ENCODE measurements at places on chromosomes 1 and 21.

DNA sequence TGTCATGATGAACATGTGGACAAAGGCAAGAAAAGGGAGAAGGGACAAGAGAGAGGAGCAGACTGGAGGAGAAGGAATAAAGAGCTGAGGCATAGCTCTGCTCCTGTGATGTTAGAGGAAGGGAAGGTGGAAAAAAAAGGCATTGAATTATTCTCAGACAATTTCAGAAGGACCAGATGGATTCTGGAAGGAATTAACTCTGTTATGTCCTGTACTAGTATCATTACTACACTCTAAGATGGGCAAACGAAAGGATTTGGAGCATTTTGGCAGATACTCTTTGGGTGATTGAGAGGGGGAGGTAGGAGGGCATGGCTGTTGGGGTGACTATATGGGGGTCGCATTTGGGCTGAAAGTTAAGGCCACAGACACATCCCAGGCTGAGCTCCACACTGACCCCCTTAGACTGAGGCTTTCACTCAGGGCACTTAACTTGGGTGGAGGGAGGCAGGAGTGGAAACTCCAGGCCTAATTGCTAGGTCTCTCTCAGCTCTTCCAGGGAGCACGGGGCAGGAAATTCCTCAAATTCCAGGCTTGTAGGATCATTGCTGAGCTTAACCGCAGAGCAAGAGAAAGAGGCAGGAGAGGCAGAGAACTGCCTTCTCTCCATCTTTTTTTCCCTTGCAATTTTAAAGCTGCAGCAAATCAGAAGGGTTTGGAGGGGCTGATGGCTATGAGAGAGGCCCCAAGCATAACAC, 25.9 kb downstream of the KIRREL1 start:
- no peak overlapping the region for H3K4me3 ChIP-seq
- no peaks in the 10 kb centered on the region for H3K36me3 ChIP-seq
- H3K4me1 ChIP-seq = no peaks in the 10 kb centered on the region
- H3K27me3 ChIP-seq = no peaks in the 10 kb centered on the region
- no peak overlapping the region for H3K27ac ChIP-seq

GRCh38 chr1:43711049-43711448, 3.7 kb downstream of the ST3GAL3 start:
- H3K4me3 ChIP-seq = no peak overlapping the region
- no peak for DNase-seq
- H3K4me1 ChIP-seq = peaks cover 24% of the 10 kb centered on the region
- no peaks in the 10 kb centered on the region for H3K27me3 ChIP-seq

GRCh38 chr1:110519125-110519810, at the start of gene KCNA10:
TSS of gene KCNA10 (minus strand) at chr1:110519175. CDS start at chr1:110518787, 388 bp downstream.
- H3K4me3 ChIP-seq = no peak within 1 kb of the TSS
- no peak within 1 kb of the TSS for H3K27ac ChIP-seq
- no peak for DNase-seq
- peaks cover 4% of the 10 kb centered on the region for H3K27me3 ChIP-seq

DNA sequence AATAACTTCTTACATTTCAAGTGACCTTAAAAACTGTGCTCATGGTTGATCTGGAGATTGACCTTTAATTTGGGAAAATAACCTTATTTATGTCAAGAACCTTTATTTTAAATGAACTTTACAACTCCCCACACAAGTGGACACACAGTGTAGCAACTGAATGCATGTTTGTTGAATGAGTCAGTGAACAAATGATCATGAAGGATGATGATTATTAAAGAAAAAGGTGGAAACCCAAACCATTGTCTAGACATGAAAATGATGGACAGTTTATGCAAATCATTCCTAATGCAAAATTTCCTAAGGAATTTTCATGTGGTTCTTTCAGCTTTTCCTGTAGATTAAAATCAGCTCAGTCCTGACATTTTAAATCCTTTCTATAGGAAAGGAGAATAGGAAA, 439.8 kb upstream of the RUNX1 start:
- no peak overlapping the region for H3K4me3 ChIP-seq
- peaks cover 9% of the 10 kb centered on the region for H3K4me1 ChIP-seq
- H3K36me3 ChIP-seq = no peaks in the 10 kb centered on the region
- DNase-seq = no peak

DNA sequence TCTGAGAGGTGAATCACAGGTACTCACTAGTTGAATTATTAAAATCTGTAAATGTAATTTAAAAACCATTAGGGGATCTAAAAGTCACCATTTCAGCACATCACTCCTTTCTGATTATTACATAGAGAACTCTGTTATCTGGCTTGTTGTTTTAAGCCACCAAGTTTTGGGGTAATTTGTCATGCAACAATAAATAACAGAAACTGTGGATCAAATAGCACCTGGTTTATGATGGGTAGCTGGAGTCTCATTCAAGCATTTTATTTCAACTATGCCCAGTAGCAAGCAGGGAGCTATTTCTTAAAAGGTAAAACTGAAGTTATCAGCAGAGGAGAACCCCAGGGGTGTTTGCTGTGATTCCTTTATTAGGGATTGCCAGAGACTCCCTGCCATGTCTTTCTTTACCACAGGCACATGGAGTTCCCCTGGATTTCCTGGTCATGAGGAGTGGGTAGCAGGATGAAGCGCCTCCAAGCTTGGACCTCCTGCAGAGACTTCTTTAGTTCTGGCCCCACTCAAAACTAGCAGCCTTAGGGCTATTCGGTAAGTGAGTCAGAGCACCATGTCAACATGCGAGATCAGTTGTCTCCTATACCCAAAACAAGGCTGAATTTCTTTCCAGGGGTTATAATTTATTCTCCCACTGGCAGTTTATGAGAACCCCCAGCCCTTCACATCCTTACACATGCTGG, 179.2 kb downstream of the GIPC2 start:
- no peaks in the 10 kb centered on the region for H3K4me1 ChIP-seq
- DNase-seq = no peak
- H3K36me3 ChIP-seq = no peaks in the 10 kb centered on the region
- H3K27me3 ChIP-seq = no peaks in the 10 kb centered on the region
- H3K27ac ChIP-seq = no peak overlapping the region
- no peak overlapping the region for H3K4me3 ChIP-seq

GRCh38 chr1:236844499-236845271, 49.6 kb downstream of the MTR start:
- peaks cover 82% of the 10 kb centered on the region for H3K36me3 ChIP-seq
- H3K27me3 ChIP-seq = no peaks in the 10 kb centered on the region
- no peak overlapping the region for H3K4me3 ChIP-seq
- H3K4me1 ChIP-seq = peaks cover 12% of the 10 kb centered on the region
- H3K27ac ChIP-seq = no peak overlapping the region
- no peak for DNase-seq

DNA sequence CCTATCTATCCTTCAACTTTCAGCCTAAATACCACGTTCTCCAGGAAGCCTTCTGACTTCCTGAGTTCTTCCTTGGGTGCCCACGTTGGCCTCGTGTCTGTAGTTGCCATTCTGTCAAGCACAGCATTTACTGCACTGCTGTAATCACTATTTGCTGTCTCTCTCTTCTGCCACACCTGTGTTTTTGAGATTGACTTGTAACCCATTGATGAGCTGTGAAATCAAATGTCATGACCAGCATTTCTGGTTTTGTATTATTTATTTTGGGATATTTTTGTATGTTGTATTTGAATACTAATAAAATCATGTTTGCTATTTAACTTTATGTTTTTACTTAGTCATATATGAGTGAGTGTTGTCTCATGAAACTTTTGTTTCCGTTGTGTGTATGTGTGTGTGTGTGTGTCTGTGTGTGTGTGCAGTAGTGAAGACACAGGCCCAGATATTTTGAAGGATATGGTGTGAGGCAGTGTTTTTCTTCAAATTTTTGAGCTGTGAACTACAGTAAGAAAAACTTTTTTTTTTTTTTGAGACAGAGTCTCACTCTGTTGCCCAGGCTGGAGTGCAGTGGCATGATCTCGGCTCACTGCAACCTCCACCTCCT, 126.2 kb upstream of the SERBP1 start:
- H3K27ac ChIP-seq = no peak overlapping the region
- peaks cover 6% of the 10 kb centered on the region for H3K27me3 ChIP-seq
- no peaks in the 10 kb centered on the region for H3K4me1 ChIP-seq

GRCh38 chr1:102191723-102192122, 195.0 kb upstream of the OLFM3 start:
- no peak overlapping the region for H3K4me3 ChIP-seq
- H3K27me3 ChIP-seq = no peaks in the 10 kb centered on the region
- H3K4me1 ChIP-seq = no peaks in the 10 kb centered on the region
- H3K27ac ChIP-seq = no peak overlapping the region
- no peaks in the 10 kb centered on the region for H3K36me3 ChIP-seq
- peak; percentile 36 for DNase-seq

DNA sequence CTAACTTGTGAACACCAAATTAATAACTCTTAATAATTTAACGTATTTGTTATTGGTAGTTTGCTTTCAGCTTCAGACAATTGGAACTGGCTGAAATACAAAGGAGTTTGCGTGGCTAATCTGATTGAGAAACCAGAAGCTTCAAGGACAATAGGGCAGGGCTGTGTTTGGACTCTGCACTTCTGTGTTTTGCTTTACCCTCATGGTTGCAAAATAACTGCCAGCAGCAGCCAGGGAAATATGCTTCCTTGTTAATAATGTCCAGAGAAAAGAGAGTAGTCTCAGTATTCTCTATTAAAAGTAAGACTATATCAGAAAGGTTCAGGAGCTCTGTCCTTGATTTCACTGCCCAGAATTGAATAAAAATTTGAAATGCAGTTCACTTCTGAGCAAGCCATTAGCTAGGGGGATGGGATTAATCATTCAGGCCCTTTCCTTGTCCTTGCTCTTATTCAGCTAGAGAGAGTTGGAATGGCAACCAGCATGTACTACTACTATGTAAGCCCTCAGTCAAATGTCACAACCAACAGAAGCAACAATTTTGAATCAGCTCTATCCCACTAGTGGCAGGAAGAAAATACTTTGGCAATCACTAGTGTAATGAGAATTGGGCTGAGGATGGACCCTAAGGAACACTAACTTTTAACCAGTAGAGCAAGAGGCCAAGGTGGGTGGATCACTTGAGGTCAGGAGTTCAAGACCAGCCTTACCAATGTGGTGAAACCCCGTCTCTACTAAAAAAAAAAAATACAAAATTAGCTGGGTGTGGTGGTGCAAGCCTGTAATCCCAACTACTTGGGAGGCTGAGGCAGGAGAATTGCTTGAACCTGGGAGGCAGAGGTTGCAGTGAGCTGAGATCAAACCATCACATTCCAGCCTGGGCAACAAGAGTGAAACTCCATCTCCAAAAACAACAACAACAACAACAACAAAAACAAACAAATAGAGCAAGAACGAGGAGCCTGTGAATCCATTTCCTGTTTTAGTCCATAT, 76.8 kb downstream of the POU2F1 start:
- no peak for DNase-seq
- no peaks in the 10 kb centered on the region for H3K36me3 ChIP-seq
- no peak overlapping the region for H3K4me3 ChIP-seq
- no peaks in the 10 kb centered on the region for H3K27me3 ChIP-seq
- H3K27ac ChIP-seq = no peak overlapping the region
- no peaks in the 10 kb centered on the region for H3K4me1 ChIP-seq

DNA sequence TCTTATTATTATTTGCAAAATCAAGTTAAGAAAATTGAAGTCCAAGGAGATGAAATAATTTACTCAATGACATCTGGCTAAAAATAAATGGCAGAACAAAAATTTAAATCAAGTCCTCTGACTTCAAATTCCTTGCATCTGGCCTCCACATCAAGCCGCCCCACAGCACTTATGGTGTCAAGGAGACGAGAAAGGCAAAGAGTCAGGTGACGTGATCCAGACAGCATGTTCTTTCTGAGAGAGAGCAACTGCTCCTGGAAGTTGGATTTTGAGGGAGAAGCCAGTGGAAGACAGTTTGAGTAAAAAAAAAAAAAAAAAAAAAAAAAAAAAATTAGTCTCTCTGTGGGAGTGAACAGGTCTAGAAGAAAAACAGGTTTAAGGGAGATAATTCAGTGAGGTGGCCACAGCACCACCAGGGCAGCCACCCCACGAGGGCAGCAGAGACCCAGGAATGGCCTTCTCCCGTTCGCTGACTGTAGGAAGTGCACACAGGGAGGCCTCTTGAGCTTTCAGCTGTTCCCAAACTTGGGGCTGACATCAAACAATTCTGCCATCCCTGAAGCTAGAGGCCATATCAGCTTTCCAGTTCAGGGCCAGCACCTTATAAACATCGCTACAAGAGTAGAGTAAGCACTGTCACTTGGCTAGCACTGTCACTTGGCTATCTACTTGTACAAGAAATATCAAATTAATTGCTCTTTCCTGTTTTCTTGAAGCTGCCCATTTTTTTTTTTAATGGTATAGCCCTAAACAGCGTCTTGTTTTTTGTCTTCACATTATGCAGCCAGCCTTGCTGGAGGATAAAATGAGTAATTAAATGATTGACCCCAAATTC, 7.8 kb downstream of the C1orf162 start:
- no peak overlapping the region for H3K4me3 ChIP-seq
- no peaks in the 10 kb centered on the region for H3K27me3 ChIP-seq
- peaks cover 17% of the 10 kb centered on the region for H3K4me1 ChIP-seq

DNA sequence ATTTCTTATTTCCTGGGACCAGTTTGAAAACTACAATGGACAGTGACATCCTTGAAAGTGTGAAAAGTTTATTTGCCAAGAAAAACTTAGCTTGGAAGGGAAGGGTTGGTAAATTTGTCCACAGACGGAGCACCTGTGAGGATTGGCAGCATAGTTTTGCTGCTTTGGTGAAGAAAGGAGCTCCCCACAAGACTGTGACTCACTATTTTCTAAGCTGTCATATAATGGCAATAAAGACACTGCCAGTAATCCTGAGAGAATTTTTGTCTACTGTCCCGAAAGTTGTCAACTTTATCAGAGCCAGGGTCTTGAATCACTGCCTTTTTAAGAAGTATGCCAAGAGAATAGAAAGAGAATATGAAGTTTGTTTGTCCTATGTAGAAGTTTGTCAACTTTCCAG, 230.8 kb downstream of the NEGR1 start:
- no peak overlapping the region for H3K4me3 ChIP-seq
- H3K36me3 ChIP-seq = no peaks in the 10 kb centered on the region
- no peak for DNase-seq
- no peaks in the 10 kb centered on the region for H3K4me1 ChIP-seq
- H3K27me3 ChIP-seq = no peaks in the 10 kb centered on the region

GRCh38 chr1:3066250-3066711, 2.7 kb upstream of the PRDM16 start:
- DNase-seq = no peak
- H3K4me1 ChIP-seq = no peaks in the 10 kb centered on the region
- H3K4me3 ChIP-seq = no peak overlapping the region
- H3K27ac ChIP-seq = no peak overlapping the region
- H3K27me3 ChIP-seq = no peaks in the 10 kb centered on the region

GRCh38 chr1:9687120-9687873, 35.8 kb downstream of the PIK3CD start:
- peaks cover 40% of the 10 kb centered on the region for H3K36me3 ChIP-seq
- peaks cover 30% of the 10 kb centered on the region for H3K4me1 ChIP-seq
- DNase-seq = peak; percentile 27
- no peak overlapping the region for H3K4me3 ChIP-seq
- H3K27ac ChIP-seq = 0 out of 2 replicates have a peak overlapping the region, but pooled peaks have one; percentile 27
- no peaks in the 10 kb centered on the region for H3K27me3 ChIP-seq
